Muscle of arm (tissue), 14 donors: ENCODE measurements at places on chromosomes 1 and 21. TPM values are rescaled to one million over a fixed set of nuclear protein-coding genes. Genes with fewer than 3 reads are reported as not detected.

The CRYBG2 gene
- not detected for polyA plus RNA-seq

The MYCL gene
- 1.9 TPM for polyA plus RNA-seq

The RNF186 gene
- polyA plus RNA-seq = 0.14 TPM

The DNM3 gene
- polyA plus RNA-seq = 6.3 TPM

The MRTO4 gene
- not detected for polyA plus RNA-seq

The CD84 gene
- polyA plus RNA-seq = 1.5 TPM

The PLPPR5 gene
- polyA plus RNA-seq = 2.8 TPM

The PLPPR4 gene
- 7.9 TPM for polyA plus RNA-seq

The ANGPTL1 gene
- polyA plus RNA-seq = 77.3 TPM

The DNALI1 gene
- not detected for polyA plus RNA-seq

The LAMC2 gene
- polyA plus RNA-seq = 2.8 TPM
